Panc1 (cell line): ENCODE measurements at places on chromosomes 11 and 22. TPM values are rescaled to one million over a fixed set of nuclear protein-coding genes. Genes with fewer than 3 reads are reported as not detected.

Gene KCNC1
- 0.95 TPM for total RNA-seq

Gene PANX3
- not detected for total RNA-seq

Gene C1QTNF5
- total RNA-seq: not detected

Gene POLA2
- 39.0 TPM for total RNA-seq

Gene RIC3
- total RNA-seq: 4.2 TPM

DNA sequence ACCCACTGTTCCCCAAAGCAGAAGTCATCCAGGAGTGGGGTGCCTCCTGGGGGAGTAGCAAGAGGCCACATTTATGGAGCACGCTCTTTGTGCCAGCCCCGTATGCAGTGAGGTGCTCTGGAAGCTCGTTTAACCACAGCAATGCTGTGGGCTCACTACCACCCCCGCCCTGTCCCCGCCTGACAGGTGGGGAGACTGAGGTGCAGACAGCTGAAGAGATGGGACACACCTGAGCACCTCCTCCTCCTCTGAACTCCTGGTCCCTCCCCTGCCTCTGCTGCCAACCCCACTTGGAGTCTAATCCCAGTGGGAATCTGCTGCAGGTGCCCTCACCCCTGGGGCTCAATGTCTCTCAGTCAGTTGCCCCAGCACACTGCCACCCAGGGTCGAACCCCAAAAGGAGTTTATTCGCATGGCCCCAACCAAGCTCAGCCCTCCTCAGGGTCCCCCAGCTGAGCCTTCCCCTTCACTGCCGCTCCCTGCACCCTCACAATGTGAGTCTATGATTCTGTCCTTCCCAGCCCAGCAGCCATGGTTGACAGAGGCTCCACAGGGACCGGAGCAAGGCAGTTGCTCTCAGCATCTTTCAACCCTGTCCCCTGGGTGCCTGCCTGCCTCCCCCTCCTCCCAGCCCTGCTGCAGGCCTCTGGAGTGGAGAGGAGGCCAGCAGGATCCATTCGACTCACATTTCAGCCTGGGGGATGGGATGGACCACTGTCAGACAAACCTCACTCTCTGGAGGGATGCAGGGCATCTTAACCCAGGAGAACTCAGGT, 13.3 kb upstream of the BCR start:
- no peak for DNase-seq

DNA sequence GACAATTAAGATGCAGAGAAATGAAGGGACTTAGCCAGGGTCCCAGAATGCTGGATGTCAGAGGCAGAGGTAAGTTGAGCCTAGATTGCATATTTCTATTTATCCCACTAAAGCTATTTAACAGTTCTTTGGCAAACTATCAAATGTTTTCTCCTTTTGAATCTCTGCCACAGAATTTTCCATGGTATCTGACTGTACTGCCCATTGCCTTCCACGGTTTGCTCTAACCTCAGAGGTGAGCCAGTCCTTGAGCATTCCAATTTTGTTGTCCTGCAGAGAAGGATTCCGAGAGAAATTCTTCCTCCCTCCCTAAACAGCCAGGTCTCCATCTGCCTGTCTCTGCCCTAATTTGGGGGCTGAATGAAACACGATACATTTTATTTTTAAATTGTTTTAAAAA, 368.3 kb upstream of the SYN3 start:
- DNase-seq: no peak

DNA sequence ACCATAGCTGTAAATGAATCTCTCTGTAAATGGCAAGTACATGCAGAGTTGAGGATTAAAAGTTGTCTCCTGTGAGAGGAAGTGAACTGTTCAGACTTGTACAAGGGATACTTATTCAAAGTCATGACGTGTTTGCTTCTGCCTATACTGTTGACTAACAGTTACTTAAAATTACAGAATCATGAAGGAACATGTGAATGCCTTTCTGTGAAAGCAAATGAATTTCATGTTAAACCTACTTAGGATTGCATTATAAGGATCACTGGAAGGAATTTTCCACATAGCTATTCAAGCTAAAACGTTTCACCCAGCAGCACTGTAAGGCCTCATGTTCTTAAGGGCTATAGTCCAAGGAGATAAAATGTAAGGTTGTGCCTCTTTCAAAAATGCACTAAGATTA, 93.4 kb upstream of the BIRC3 start:
- DNase-seq: no peak

GRCh38 chr11:44159848-44160721, 64.6 kb downstream of the EXT2 start:
- DNase-seq: no peak

DNA sequence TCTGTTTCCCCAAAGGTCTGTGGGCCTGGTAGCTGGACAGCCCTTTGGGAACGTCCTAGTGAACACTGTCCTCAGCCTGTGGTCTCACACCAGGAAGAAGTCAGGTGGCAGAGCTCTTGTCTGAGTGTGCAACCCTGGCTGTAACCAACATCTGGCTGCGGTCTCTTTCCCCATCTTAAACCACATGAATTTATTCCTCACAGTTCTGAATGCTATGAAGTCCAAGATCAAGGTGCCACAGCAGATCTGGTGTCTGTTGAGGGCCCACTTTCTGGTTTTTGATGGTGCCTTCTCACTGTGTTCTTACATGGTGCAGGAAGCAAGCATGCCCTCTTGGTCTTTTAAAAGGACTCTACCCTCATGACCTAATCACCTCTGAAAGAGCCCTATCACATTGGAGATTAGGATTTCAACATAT, 2.7 kb downstream of the UPB1 start:
- DNase-seq: no peak

DNA sequence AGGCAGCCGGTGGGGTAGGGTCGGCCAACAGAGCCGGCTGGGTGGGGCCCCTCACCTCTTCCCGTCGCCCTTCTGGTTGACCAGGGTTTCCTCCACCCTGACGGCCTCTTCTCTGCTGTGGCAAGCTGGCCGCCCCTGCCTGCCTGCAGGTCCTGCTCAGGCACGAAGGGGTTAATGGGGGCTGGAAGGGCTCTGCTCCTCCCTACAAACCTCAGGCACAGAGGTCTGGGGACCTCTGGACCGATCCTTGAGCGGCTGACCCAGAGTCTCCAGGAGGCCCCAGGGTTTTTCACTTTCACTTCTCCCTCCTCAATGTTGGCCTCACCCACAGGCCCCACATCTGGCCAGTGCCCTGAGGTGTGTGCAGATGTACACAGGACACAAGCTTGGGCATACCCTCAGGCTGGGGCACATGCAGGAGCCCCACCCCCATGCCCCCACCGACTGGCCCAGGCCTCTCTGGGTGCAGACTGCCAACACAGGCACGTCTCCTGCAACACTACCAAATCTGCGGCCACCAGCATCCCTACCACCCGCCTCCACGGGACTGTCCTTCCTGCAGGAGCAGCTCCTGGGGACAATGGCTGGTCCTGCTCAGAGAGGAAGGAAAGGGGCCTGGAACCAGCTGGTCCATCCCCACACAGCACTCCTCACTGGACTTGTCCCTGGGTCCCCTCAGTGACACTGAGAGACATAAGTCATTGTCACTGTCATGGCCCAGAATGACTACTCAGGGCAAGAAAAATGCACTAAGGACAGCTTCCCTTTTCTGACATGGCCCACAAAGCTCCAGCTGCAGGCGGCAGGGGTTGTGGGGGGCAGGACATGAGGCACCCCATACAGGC, 3.2 kb upstream of the TBX1 start:
- DNase-seq: no peak

DNA sequence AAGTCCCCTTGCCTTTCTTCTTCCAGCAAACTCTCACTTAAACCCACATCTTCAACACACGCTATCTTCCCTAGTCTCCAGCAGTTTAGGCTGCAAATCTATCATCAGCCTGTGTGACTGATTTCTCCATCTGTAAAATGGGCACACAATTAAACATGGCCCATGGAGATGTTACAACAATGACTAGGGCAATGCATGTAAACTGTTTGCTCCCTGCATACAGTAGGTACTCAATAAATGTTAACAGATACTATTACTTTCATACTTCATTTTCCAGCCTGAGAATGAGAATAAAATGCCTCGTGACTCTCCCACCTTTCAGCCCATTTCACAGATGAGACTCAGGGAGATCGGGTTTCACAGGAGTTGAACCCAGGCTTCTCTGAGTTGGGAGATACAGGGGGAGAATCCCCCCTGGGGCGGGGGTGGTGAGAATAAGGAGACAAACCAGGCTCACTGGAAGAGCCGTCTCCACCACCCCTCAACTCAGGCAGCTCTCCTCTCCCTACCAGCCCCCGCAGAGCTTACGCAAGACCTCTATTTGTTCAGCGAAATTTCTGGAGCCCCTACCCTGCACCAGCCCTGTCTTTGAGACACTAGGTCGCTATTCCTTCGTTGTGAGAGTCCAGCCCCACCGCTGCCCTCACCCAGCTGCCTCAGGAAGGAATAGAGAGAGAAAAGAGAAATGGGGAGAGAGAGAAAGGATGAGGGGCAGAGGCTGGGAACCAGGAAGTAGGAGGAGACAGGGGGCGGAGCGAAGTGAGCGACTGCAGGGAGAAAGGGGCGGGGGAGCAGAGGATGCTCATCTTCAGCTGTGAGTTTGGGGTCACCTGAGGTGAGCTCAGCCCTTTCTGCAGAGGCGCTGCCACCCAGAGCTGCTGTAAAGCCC, 42.1 kb upstream of the KLHL35 start:
- no peak for DNase-seq

GRCh38 chr11:2385156-2386151, 8.3 kb downstream of the CD81 start:
- DNase-seq: no peak

DNA sequence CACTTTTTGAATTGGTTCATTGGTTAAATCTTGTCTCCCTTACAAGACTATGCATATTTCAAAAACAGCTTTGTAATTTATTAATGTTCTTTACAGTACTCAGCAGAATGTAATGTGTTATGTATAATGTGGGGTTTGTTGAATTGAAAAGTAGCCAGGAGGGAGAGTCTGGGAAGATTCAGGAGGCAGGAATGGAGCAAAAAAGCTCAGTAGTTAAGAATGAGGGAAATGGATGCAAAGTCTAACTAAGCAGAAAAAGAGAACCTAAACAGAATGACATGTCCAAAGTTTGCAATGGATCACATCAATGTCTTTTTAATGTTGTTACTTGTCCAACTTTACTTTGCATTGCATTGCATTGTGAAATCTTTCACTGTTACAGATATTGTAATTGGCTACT, 86.5 kb upstream of the CARD18 start:
- DNase-seq: no peak

GRCh38 chr11:124115782-124116616, 749 bp downstream of the VWA5A start:
- DNase-seq: no peak

DNA sequence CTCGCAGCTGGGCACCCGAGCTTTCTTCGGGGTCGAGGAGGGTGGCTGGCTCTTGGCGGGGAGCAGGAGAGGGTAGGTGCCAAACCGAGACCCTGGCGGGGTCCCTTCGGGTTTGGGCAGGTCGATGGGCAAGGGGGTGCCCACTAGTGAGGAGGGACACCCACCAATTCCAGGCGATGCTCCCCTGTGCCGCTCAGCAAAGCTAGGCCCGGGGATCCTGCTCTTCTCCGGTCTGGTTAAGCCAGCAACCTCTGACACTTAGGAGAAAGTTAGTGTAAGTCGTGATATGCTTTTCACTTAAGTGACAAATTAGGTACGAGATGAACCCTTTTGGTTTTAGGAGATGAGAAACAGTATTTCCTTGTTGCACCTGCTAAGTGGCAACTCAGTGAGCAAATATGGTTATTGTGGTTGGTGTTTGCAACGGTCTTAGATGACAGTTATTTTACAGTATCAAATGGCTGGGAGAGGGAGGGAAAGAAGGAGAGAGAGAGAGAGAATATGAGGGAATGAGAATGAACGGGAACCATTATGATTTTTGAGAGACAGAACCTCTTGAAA, 565 bp downstream of the NUCB2 start:
- no peak for DNase-seq

DNA sequence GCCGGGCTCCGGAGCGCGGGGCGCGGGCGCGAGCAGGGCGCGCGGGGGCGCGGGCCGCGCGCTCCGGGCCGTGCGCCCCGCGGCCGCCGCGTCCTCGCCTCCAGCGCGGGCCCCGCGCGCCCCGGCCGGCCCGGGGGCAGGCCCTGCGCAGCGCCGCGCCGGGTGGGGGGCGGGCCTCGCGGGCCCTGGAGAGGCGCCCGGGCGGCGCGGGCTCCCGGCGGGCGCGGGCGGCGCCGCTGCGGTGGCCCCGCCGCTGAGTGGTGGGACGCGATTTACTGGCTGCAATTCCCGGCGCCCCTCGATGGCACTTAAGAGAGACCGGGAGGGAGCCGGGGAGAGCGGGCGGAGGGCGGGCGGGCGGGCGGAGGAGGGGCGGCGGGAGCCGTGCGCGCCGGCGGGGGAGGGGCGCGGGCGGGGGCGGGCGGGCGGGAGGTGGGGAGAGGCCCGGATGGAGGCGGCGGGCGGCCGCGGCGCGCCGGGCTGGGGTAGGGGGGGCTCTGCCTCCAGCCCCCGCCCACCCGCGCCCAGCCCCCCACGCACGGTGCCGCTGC, 73.2 kb upstream of the TCF20 start:
- no peak for DNase-seq

DNA sequence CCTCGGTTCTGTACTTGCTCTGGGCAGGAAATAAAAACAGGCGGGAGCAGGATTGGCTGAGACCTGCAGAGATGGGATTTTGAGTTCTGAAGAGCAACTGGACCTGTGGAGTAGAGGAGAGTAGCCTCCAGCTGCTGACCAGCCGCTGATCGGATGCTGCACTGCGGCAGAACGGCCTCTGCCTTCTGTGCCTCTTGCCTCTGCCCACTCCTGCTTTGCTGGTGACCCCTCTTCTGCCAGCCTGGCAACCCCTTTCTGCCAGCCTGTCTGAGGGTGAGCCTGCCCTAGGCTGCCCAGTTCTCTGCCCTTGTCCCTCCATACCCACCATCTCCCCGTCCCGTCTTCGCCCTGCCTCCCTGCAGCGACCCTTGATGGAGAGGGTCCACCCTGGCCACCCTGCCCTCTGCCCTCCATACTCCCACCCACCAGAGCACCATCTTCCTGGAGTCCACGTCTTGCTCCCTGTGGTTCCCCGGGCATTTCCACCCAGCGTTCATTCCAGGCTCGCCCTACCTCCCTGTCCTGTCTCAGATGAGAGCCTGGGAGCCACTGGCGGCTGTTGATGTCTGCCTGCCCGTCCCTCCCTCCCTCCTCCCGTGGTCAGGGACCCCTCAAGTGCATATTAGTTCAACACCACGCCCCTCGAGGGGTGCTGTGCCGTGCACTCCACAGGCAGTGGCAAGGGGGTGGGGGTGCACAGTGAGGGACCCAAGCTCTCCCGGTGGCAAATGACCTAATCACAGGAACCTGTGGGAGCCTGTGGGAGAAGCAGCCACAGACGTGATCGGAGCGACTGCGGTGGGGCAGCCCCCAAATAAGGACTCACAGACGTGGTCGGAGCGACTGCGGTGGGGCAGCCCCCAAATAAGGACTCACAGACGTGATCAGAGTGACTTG, 863.3 kb downstream of the TBC1D22A start:
- DNase-seq: no peak

DNA sequence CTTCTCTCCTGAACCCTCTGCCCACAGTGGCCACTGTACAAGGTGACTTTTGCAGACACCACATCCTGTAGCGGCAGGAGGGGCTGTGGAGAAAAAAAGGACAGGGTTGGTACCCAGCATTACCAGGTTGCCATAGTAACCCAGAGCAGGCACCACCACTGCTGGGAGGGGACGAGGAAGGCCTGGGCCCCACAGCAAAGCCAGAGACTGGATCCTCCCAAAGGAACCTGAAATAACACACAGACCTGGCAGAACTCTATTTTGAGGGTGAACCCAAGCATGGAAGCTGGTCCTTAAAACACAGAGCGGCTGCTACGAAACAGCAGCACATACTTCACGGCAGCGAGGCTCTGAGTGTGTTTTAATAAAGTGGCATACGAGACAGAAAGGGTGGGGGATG, 380.6 kb downstream of the CTTN start:
- DNase-seq: no peak

- DNase-seq: no peak
Observed at GRCh38 chr22:28442264-28442710, 237.4 kb downstream of the TTC28 start.
